ENCODE measurements at places on chromosomes 3 and 15.

DNA sequence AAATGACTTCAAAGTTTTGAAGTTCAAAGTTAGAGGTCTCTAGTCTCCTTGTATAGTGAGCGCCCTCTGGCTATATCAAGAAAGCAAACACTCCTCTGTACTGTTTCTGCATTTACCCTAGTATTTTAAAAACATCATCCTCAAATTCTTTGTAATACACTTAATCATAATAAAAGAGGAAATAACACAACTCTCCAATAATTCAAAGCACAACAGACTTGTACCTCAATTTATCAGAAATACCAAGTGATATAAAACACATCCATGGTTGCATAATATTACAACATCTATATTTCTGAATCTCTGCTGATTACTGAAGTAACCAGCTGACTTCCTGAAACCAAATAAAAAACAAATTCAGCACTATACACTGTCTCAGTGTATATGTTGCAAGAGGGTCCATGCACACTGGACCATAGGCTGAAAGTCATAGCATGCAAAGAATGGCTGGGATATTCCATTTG is 12.5 kb downstream of the PLOD2 start:
- no peak for ATAC-seq

- ATAC-seq: no peak
These were observed 452.5 kb downstream of the MCTP2 start for GRCh38 chr15:94683902-94684301.

GRCh38 chr15:39414201-39414600 is 166.7 kb upstream of the THBS1 start:
- ATAC-seq: no peak

DNA sequence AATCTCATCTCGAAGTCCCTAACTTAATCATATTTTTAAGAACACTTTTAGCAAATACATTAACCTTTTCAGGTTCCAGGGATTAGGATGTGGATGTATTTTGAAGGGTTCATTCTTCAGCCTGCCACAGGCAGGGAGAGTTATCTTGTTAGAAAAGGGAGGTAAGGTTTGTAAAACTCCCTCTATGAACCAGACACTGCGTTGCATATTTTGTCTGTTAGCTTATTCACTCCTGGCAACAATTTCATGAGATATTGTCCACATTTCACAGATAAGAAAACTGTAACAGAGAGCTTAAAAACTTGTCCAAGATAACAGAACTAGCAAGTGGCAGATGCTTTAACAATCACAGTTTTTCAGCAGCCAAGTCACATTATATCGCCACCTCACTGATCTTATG is 155.4 kb downstream of the DIPK2A start:
- ATAC-seq: no peak

GRCh38 chr3:105755121-105755886 is 113.5 kb downstream of the CBLB start:
- ATAC-seq: no peak

DNA sequence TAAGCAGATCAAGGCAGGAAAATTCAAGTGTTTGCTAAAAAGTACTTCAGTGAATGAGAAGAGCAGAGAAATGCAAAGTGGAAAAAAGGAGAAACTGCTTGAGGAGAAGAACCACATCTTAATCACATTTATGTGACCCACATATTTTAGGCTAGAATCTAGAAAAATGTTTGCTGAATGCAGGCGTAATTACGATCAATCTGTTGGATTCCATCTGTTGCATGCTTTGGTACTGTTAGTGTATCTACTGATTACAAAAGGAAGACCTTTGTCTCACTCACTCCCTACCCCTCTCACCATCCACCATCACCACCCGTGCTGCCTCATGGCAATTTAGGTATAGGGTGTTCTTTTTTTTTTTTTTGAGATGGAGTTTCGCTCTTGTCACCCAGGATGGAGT is 9.7 kb upstream of the TBL1XR1 start:
- no peak for ATAC-seq

DNA sequence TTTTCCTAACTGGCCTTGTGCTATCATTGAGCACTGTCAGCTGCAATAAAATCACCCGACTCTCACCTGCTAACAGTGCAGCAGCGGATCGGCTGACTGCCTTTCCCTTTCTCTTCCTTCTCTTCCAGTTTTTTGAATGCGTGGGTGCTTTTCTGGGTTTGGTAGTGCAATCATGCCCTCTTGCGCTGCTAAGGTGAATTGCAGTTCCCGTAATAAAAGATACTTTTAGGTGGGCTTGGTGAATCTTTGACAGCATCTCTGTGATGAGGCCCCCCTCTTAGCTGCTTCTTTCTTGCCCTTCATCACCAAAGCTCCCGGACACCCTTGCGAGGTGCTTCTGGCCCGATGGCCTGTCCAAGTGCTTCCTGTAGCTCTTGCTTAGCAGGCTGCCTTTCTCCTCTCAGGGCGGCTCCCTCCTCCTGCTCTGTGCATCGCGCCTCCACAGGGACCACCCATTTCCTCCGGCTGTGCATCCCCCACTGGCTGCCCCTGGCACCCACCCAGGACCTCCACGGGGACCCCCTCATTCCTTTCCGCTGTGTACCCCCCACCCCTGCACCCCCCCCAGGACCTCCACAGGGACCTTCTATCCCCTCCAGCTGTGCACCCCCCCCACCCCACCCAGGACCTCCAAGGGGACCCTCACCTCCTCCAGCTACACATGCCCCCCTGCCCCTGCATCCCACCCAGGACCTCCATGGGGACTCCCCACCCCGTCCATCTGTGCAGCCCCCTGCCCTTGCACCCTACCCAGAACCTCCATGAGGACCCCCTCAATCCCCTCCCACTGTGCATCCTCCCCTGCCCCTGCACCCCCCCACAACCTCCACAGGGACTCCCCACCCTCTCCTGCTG is 50.8 kb upstream of the RPL32 start:
- ATAC-seq: peak; percentile 45

GRCh38 chr3:73030073-73030597 is 31.3 kb upstream of the EBLN2 start:
- no peak for ATAC-seq

- ATAC-seq: no peak
These were observed 41.0 kb upstream of the SLC41A3 start for GRCh38 chr3:126124896-126125295.

- ATAC-seq: no peak
These were observed 69.8 kb upstream of the GRM7 start for GRCh38 chr3:6791161-6791560.

GRCh38 chr3:120473389-120473788 is 22.6 kb upstream of the FSTL1 start:
- ATAC-seq: no peak

DNA sequence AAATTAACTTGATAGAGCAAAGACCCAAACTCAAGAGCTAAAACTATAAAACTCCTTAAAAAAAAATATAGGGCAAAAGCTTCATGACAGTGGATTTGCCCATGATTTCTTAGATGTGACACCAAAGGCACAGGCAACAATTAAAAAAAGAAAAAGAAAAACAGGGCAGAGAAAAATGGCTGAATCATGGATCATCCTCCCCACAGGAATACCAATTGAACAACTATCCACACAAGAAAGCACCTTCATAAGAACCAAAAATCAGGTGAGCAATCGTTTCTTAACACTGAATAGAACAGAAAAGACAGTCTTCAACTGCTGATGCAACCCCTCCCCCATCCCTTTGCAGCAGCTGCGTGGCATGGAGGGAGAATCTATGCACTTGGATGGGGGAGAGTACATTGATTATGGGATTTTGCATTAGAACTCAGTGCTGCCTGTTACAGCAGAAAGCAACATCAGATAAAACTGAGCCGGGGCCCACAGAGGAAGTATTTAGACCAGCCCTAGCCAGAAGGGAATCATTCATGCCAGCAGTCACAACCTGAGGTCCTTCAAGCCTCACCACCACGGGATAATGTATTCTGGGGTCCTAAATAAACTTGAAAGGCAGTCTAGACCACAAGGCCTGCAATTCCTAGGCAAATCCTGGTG is 15.7 kb downstream of the C3orf33 start:
- ATAC-seq: no peak

GRCh38 chr3:188594139-188594538 is 440.2 kb downstream of the LPP start:
- no peak for ATAC-seq

DNA sequence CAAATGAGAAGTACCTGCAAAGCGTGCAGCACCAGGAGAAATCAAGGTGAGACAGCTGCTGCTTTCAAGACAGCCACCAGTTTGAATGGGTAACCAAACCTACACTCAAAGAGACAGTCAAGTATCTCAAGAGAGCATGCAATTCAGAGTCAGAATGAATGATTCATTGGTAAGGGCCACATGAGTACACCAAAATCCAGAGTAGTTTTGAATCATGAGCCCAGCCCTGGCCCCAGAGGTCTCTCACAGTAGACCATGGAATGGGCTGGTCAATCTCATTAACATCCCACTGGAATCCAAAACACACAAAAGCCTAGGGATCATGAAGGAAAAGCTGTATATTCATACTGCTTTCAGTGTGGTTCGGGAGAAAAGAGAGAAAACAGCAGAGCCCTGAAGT is 242.8 kb downstream of the TBL1XR1 start:
- no peak for ATAC-seq

DNA sequence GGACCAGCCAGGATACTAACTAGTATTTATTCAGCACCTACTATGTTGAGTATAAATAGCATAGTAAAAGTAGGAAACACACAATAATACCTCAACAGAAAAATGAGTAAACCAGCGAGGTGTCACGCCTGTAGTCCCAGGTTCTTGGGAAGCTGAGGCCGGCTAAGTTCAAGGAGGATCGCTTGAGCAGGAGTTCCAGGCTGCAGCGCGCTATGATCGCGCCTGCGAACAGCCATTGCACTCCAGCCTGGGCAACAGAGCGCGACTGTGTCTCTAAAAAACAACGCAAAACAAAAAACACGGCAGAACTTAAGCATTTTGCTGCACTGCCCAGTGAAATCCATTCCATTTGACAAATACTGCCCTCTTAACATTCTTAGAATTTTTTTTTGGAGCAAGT is 1.3 kb upstream of the DENND6A start:
- no peak for ATAC-seq

- ATAC-seq: no peak
These were observed 7.5 kb downstream of the ST8SIA2 start for GRCh38 chr15:92400980-92401787.

DNA sequence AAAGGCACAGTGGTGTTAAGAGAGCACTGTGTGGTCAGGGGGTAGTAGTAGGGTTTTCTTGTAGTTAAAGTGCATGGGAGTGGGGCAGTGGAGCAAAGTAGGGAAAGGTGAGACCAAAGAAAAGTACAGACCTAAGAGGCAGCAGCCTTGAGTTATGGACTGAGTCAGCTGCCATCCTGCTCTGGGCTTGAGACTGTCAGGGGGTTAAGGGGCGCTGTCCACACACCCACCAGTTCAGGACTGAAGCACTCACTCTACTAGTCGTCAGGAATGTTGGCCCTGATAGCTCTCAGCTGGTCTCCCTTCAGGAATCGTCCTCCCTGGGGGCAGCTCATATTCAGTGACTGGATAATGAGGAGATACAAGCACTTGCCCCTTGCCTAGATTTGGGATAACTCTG is 7.9 kb downstream of the CCR4 start:
- peak; percentile 8 for ATAC-seq

DNA sequence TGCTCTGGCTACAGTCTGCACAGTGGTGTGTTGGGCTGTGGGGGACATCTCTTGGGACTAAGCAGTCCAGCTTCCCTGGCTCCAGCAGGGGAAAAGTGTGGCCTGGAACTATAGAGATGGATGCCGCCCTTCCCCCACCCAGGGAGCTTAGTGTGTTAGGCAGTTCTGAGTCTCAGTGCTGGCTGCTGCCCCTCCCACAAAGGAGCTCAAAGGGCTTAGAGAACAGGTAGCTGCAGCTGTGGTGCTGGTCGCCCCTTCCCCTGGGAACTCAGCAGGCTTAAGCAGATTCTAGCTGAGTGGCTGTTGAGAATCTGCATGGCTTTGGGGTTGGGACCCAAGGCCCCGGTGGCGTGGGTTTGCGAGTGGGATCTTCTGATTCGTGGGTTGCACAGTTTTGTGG is 190.8 kb downstream of the PDCD6IP start:
- ATAC-seq: no peak

DNA sequence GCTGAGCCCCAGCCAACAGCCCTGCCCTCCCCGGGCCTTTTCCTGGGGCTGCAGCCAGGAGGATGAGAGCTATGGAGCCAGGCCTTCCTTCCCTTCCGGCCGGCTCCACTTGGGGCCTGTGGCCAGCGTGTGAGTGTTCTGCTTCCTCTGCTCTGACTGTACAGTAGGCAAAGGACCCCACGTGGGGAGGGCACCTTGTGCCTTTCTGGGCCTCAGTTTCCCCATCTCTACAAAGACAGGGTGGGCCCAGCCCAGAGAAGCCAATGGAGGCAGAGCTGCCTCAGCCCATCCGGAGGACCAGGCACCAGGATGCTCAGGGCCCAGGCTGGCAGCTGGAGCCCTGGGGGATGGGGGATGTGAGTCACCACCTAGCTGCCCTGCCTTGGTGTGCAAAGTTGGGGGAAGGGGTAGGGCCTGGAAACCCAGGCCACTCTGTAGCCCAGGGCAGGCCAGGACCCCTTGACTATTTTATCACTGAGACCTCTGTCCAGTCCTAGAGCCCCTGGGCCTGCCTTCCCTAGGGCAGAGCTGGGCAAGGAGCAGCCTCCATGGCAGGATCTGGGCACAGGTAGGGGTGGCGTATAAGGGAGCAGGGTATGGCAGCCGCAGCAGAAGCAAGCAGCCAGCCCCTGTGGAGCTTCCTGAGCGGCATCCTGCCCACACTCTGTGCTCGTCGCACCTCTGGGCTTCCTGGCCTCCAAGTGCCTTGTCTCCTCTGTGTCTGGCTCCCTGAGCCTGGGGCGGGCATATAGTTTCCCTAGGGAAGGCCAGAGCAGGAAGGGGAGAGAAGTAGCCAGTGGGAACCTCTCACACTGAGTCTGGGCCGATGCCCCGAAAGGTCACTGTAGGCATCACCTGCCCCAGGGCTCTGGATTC is 1.8 kb downstream of the PSTPIP1 start:
- peak; percentile 40 for ATAC-seq

GRCh38 chr15:26874774-26875475 is 8.1 kb downstream of the GABRA5 start:
- ATAC-seq: no peak

- no peak for ATAC-seq
These were observed 384.1 kb downstream of the PLOD2 start for GRCh38 chr3:145776782-145777408.

DNA sequence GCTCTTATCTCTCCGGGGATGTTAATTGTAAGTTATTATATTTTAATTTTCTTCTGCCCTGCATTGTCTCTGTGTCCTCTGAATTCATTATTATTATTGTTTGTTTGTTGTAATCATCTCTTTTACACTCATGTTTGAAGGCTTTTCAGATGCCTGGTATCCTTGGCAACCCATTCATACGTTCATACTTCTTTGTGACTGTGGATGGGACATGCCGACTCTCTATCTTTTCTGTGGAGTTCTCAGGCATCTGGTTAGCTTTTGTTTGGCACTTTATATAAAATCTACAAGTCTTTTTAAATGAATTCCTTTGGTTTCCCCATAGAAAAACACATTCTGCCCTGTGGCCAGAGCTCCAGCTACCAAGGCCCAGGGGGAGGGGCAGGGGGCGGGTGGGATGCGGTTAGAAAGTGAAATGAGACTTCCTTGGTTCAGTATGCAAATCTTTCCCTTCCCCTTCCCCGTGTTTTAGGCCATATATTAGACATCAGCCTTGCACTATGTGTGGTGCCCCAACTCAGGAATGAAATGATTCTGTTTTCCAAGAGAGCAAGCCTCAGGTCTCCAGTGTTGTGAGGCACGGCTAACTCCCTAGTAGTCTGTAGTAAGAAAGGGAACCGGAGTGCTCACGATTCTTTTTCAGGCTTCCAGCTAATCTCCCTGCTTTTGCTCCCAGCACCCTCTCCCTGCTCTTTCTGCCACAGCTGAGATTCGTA is 79.2 kb downstream of the SST start:
- no peak for ATAC-seq
